K562 (cell line): ENCODE measurements at places on chromosomes 16 and 17. TPM values are rescaled to one million over a fixed set of nuclear protein-coding genes. Genes with fewer than 3 reads are reported as not detected.

- no peak for DNase-seq
Measured at GRCh38 chr17:41906465-41907184, 12.1 kb downstream of the ACLY start.

DNA sequence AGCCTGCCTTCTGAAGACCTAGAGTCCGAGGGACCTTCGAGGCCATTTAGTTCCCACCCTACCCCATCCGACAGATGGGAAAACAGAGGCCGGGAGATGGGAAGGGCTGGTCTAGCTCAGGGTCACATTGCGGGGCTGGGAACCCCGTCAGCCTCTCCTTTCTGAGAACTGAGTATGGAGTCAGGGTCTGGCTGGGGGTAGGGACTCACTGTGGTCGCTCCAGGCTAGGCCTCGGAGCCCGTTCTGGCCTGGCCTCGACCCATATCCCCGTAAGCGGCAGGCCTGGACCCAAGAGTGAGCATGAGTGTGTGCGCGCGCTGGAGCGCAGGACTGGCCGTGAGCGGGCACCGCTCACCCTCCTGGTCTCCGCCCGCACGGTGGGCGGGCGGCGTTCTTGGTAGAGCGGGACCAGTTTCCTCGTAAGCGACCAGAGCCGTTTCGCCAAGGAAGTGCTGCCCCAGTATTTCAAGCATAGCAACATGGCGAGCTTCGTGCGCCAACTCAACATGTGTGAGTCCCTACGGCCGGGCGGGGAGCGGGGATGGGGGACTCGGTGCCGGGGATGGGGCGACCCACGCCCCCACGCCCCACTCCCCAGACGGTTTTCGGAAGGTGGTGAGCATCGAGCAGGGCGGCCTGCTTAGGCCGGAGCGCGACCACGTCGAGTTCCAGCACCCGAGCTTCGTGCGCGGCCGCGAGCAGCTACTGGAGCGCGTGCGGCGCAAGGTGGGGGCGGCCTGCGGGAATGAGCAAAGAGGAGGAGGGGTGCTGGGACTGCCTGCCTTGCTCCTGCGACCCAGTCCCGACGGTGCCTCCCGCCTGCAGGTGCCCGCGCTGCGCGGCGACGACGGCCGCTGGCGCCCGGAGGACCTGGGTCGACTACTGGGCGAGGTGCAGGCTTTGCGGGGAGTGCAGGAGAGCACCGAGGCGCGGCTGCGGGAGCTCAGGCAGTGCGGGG lies 855 bp downstream of the HSF4 start:
- DNase-seq, result no peak

GRCh38 chr16:64778777-64779176 lies 343.1 kb downstream of the CDH11 start:
- DNase-seq, result no peak

Gene WNK4
- 21.1 and 25.8 TPM in 2 replicates for total RNA-seq

DNA sequence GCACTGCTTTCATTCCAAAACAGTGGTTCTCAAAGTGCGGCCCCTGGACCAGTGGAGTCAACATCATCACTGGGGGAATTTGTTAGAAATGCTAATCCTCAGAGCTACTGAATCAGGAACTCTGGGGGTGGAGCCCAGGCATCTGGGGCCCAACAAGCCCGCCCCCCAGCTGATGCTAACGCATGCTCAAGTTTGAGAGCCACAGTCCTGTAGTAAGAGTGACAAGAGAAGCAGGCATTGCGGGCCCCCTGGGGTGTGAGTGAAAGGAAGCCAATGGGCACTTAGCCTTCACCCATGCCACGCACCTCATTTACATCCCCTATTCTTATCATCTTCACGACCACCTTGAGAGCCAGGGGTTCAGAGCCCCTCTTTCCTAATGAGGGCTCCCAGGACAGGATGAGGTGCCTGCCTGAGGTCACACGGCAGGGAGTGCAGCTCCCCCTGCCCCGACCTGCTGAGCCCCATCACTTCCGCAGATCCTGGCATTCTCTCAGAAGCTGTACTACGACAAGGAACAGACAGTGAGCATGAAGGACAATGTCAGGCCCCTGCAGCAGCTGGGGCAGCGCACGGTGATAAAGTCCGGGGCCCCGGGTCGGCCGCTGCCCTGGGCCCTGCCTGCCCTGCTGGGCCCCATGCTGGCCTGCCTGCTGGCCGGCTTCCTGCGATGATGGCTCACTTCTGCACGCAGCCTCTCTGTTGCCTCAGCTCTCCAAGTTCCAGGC lies 9.1 kb downstream of the CA4 start:
- no peak for DNase-seq

- DNase-seq, result no peak
Measured at GRCh38 chr17:28334666-28335200, 539 bp downstream of the IFT20 start.

- no peak for DNase-seq
Measured at GRCh38 chr16:13307255-13307654, 405.9 kb downstream of the SHISA9 start.

DNA sequence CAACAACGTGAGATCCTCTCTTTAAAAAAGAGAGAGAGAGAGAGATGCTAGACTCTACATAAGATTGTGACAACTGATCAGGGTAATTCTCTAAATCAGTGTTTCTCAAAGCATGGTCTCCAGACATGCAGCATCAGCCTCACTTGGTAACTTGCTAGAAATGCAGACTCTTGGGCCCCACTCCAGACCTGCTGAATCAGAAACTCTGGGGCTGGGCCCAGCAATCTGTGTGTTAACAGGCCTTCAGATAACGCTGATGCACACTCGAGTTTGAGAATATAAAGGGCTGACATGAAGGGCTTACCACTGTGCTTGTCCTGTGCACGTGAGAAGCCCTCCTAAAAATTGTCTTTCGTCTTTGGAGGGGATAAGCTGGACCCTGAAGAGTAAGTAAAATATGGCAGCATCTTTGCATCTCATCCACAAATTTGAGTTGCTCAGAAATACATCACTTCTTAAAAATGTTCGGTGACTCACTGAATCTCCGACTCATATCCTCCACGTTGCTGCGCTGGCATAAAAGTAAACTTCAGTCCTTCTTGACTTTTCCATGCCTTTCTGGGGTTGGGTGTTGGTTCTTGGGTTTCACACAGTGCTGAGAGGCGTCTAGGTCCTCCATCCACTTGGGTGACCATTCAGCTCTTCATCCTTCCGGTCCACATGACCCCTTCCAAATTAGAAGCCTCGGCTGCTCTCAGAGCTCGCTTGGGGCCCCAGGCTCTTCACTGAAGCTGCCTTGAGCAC lies 26.1 kb upstream of the KDM8 start:
- no peak for DNase-seq

DNA sequence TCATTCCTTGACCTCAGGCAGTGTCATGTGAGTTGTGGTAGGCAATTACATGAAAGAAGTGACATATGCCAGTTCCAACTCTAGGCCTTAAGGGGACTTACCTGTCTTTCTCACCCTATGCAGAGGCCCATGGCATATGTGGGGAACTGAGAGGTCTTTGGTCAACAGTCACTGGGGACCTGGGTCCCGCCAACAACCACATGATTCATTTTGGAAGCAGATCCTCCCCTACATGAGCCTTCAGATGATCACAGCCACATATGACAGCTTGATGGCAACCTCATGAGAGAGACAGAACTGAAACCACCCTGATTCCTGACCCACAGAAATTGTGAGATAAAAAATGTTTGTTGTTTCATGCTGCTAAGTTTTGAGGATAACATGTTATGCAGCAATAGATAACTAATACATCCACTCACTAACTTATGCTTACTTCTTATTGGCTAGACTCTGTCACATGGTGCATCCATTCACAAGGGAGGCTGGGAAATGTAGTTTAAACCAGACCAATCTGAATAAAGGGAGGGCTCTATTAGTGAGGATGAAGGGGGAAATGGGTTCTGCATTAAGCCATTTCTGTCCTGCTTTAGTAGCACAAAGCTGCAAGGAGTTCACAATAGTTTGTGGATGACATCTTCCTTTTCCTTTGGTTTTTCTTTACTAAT lies 298.2 kb downstream of the HAPSTR1 start:
- DNase-seq, result peak; percentile 12

DNA sequence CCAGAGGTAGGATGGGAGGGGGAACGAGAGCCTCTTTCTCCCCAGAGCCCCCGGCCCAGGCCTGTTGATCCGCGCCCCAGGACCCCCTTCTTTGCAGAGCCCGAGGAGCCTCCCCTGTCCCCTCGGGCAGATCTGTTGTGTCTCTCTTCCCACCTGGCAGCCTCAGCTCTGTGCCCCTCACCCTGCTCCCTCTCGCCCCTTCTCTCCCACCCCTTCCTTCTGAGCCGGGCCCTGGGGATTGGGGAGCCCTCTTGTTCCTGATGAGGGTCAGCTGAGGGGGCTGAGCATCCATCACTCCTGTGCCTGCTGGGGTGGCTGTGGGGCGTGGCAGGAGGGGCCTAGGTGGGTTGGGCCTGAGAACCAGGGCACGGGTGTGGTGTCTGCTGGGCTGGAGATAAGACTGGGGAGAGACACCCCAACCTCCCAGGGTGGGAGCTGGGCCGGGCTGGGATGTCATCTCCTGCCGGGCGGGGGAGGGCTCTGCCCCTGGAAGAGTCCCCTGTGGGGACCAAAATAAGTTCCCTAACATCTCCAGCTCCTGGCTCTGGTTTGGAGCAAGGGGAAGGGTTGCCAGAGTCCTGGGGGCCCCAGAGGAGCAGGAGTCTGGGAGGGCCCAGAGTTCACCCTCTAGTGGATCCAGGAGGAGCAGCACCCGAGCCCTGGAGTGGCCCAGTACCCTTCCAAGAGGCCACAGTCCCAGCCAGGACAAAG lies 65.4 kb downstream of the MRC2 start:
- peak; percentile 95 for DNase-seq

- DNase-seq, result no peak
Measured at GRCh38 chr17:45700171-45701090, 83.7 kb upstream of the CRHR1 start.

Gene ITGB3
- total RNA-seq, result 0.84 and 0.92 TPM in 2 replicates

- no peak for DNase-seq
Measured at GRCh38 chr17:59607817-59608403, 11.8 kb upstream of the CLTC start.

DNA sequence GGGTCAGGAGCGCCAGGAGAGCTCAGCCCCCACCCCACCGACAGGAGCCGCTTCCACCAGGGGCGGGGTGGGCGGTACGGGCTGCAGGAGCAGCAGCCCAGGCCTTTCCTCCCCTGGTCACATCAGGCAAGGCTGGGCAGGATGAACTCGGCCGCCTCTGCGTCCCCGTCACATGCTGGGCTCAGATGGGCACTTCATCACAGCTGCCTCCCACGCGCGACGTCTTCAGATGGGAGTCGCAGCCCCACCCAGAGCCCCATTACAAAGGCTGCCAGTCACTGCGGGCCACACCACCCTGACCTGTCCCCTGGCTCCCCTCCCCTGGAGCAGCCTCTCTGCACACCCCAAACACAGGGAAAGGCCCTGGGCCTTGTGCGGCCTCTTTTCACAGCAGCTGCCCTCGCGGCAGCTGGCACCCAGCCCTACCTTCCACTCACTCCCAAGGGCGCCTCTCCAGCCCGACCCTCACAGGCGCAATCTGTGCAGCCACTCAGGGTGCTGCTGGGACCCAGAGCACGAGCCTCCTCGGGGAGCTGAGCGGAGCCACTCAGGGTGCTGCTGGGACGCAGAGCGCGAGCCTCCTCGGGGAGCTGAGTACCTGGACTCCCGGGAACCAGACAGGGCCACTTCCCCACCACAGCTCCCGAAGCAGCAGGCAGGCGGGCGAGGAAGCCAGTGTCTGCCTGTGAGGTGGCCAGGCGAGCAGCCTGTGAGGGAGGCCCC lies 4.7 kb downstream of the ZNF598 start:
- DNase-seq, result no peak

GRCh38 chr16:3434373-3434772 lies 8.9 kb downstream of the ZNF597 start:
- no peak for DNase-seq

- no peak for DNase-seq
Measured at GRCh38 chr17:12287953-12288352, 267.3 kb downstream of the MAP2K4 start.
